CD8-positive, alpha-beta memory T cell (primary cell): ENCODE measurements at places on chromosomes 3 and 15.

- DNase-seq: no peak
These were observed 102.0 kb downstream of the RBMS3 start for GRCh38 chr3:29382845-29383244.

- no peak for DNase-seq
These were observed 265.9 kb downstream of the ZMAT3 start for GRCh38 chr3:178805741-178806140.

DNA sequence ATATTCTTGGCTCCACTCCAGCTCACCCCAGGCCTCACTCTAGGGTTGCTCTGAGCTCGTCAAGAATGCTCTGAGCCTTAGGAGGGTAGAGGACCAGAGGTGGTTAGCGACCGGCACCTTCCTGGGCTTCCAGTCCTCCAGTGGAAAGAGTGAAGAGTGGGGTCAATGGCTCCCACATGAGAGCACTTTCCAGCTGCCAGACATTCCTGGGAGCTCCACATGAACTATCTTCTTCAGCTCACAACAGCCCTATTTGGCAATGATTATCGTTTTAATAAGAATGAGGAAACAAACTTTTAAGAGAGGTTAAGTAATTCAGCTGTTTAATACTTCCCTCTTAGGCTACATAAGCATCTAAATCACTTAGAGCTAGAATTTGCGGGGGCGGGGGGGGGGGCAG is 139.3 kb downstream of the STT3B start:
- DNase-seq: no peak

DNA sequence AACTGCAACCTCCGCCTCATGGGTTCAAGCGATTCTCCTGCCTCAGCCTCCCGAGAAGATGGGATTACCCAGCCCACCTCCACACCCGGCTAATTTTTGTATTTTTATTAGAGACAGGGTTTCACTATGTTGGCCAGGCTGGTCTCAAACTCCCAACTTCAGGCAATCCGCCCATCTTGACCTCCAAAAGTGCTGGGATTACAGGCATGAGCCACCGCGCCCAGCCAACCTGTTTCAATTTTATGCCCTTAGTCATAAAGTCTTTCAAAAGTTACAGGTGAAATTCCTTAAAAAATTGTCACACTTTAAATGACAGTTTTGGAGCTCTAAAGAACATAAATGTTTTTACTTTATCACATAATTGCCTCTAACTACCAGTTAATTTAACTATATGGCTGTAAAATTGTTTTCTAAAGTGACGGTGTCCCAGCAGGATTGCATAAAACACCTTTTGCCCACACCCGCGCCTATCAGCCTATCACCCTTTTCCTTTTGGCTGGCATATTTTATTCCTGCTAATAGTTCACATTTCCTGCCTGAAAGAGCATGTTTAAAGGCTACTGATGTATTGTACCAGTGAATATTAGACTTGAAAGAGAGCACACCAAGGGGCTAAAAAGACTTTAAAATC is 164.2 kb upstream of the SEMA6D start:
- no peak for DNase-seq

DNA sequence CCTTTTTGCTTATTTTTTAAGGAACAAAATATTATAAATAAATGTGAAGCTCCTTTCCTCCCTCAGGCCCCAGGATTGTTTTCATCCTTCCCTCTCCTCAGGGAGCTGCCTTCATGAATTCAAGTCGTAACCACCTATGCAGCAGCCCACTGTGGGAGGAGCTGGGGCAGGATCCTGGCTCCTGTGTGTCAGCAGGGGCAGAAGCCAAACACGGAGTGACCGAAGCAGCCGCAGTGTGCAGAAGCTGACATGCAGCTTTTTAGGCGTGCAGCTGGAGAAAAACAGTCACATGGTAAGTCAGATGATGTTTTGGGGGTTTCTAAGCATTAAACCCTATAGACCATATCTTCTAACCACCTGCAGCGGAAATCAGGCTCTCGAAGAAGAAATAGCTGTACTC is 231.3 kb downstream of the OCA2 start:
- no peak for DNase-seq

DNA sequence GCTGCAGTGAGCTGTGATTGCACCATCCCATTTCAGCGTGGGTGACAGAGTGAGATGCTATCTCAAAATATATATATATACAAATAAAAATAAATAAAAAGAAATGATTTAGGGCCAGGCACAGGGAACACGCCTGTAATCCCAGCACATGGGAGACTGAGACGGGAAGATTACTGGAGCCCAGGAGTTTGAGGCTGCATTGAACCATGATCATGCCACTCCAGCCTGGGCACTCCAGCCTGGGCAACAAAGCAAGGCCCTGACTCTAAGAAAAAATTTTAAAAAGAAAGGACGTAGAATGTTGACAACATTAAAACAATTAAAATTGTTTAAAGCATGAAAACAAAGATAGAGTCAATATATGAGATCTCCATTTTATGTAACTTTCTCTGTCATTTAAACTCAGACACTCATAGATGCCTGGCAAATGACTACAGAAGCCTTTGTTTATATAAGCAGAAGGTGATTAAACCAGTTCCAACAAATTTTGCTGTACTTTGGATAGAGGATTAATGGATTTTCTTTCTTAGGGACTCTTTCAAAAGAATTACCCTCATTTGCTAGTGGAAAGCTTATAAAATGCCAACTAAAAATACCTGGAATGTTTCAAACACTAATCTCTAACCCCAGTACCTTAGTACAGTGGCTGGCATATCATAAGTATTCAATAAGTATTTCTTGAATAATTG is 10.7 kb upstream of the TRPM7 start:
- DNase-seq: no peak

DNA sequence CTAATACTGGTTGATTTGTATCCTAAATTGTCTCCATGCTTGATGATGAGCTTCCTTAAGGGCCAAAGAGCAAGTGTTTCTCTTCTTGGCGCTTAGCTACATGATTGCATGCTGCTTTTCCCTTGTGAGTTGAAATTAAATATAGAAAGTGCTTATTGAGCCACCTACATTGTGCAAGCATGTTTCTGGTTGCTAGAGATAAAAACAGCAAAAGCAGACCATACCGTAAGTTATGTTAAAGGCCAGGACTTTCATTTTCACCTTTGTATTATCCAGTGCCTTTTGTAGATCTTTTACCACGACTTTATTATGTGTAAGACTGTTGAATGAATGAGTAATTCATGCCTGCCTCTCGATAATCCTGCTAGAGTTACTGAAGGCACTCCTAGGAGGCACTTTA is 41.9 kb upstream of the CCNB2 start:
- no peak for DNase-seq

DNA sequence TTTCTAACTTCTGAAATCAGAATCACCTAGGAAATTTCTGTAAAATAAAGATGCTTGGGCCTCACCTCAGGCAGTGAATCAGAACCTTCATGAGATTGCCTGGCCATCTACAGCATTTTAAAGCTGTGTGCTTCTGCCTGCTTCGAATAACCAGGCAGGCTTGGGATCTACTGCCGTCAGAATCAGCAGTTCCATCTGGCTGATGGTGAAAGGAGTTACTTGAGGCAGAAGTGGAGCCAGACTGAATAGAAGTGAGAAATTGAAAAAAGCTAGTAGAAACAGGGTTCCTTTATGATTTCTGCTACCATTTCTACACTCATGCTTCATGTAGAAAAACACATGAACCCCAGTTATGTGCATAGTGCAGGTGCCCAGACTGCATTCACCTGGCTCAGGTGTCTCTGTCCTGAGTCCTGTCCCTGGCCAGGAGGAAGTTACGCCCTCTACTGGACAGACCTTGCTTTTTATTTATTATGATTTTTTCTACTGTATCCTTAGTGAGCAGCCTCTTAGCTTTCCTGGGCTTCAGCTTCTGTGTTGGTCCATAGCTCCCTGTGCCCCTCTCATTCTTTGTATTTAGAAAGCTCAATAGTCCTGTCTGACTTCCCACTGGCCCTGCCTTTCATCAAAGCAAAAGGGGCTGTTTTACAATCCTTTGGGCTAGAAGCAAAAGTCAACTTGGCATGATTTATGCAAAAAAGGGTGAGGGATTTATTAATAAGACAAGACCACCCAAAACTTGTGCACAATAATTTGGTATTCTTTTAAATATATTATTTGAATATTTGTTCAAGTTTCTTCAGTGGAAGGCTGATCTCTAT is 200.8 kb upstream of the GOLGA6L4 start:
- DNase-seq: no peak

GRCh38 chr3:32794487-32795308 is 23.1 kb upstream of the TRIM71 start:
- no peak for DNase-seq

DNA sequence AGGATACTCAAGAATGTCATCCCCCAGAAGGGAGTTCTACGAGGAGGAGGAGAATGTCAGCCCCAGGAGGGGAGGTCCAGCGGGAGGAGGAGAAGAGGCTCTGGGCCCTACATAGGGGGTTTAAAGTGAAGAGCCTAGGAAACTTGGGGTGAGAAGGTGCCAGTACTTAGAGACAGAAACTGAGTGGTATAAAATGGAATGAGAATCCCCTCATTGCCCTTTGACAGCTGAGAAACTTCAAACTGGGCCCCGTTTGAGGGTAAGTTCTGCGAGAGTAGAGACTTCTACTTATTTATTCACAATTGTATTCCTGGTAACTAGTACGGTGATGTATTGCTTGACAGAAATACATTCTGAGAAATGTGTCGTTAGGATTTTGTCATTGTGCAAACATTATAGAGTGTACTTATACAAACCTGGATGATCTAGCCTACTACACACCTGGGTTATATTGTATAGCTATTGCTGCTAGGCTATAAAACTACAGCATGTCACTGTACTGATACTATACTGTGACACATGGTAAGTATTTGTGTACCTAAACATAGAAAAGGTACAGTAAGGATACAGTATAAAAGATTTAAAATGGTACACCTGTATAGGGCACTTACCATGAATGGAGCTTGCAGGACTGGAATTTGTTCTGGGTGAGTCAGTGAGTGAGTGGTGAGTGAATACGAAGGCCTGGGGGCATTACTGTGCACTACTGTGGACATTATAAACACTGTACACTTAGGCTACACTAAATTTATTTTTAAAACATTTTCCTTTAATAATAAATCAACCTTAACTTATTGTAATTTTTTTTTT is 62.0 kb downstream of the TSC22D2 start:
- no peak for DNase-seq

DNA sequence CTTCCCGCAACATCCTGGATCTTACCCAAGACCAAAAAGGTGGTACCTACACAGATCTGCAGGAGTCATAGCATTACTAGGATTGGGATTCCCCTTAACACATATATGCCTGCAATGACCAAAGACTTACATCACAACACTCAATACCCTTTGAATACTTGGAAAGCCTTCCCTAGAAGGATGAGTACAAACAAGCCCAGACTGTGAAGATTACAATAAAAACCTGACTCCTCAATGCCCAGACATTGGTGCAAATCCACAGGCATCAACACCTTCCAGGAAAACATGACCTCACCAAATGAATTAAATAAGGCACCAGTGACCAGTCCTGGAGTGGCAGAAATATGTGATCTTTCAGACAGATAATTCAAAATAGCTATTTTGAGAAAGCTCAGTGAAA is 326.8 kb downstream of the TBL1XR1 start:
- DNase-seq: no peak

- DNase-seq: no peak
These were observed 126.8 kb upstream of the NECTIN3 start for GRCh38 chr3:110944782-110945181.

GRCh38 chr3:134542287-134542958 is 56.6 kb downstream of the CEP63 start:
- DNase-seq: no peak

- peak; percentile 24 for DNase-seq
These were observed 5.2 kb downstream of the PRSS50 start for GRCh38 chr3:46712191-46713049.

GRCh38 chr3:118527514-118528044 is 507.1 kb downstream of the IGSF11 start:
- DNase-seq: no peak

DNA sequence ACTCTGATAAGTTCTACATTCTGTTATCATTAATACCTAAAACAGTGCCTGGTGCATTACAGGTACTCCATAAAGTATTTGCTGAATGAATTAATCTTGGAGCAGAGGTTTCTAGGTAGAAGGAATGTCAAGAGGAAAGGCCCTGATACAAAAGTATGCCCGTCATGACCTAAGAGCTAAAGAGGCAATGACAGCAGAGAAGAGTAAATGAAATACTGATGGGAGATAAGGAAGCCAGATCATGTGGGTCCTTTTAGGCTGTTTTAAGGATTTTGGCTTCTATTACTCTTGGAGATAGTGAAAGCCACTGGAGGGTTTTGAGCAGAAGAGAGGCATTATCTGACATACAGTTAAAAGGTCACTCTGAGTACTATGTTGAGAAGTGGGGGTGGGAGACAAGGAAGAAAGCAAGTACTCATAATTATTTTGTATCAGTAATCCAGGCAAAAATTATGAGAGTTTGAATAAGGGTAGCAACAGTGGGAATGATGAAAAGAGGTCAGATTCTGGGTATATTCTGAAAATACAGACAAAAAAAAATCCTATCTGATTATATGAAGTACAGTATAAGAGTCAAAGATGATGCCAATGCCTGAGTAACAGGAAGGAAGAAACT is 48.3 kb downstream of the DENND4A start:
- no peak for DNase-seq

GRCh38 chr3:57691411-57692132 is 1.3 kb downstream of the DENND6A start:
- DNase-seq: no peak

DNA sequence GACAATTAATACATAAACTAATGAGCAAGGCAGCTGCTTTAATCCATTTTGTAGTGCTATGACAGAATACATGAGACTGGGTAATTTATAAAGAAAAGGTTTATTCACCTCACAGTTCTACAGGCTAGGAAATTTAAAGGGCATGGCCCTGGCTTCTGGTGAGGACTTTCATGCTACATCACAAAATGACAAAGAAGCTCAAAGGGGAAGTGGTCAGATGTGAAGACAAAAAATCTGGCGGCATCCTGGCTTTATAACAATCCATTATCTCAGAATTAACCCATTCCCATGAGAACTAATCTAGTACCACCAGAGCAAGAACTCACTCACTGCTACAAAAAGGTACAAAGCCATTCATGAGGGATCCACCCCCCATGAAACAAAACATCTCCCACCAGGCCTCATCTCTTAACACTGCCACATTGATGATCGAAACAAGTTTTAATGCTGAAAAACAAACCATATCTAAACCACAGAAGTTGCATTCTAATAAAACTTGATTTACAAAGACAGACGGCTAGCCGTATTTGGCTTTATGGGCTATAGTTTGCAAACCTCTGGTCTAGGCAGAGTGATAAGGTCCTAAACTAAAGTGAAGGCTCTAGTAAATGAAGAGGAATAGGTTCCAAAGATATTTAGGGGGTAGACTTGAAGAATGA is 44.2 kb downstream of the GSK3B start:
- no peak for DNase-seq

GRCh38 chr15:43920815-43921214 is 94.0 kb downstream of the WDR76 start:
- no peak for DNase-seq

GRCh38 chr3:139762302-139762701 is 84.5 kb upstream of the NMNAT3 start:
- DNase-seq: no peak

GRCh38 chr15:100898152-100898490 is 18.5 kb downstream of the ALDH1A3 start:
- DNase-seq: no peak
